ENCODE measurements at places on chromosomes 1 and 21.

- DNase-seq = peak; percentile 97
Observed at GRCh38 chr1:77545970-77546369, 136.5 kb downstream of the ZZZ3 start.

GRCh38 chr1:203290261-203291089 lies 14.8 kb upstream of the BTG2 start:
- DNase-seq = no peak

GRCh38 chr1:85321237-85321964 lies 45.0 kb upstream of the BCL10 start:
- DNase-seq = no peak

GRCh38 chr1:194078765-194079164 lies 892.4 kb upstream of the B3GALT2 start:
- no peak for DNase-seq

- DNase-seq = peak; percentile 10
Observed at GRCh38 chr1:231729544-231729943, 103.0 kb downstream of the DISC1 start.

DNA sequence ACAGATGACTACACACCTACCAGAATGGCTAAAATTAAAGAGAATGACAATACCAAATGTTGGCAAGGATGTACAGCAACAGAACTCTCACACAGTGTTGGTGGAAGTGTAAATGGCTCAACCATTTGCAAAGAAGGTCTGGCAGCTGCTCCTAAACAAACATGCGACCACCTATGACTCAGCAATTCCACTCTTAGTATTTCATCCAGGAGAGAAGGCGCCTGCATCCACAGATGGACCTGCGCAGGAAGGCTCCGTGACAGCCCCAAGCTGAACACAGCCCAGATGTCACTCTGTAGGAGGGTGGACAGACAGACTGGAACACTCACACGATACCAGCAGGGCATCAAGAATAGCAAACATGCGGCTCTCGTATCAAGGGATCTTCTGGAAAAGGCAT lies 6.7 kb downstream of the PTTG1IP start:
- DNase-seq = no peak

- DNase-seq = no peak
Observed at GRCh38 chr1:170560681-170561285, 28.8 kb downstream of the GORAB start.

GRCh38 chr1:222523852-222524251 lies 24.1 kb downstream of the HHIPL2 start:
- DNase-seq = peak; percentile 29

GRCh38 chr1:113783254-113784103 lies 24.2 kb upstream of the PHTF1 start:
- no peak for DNase-seq

GRCh38 chr1:233627823-233628222 lies 13.9 kb downstream of the KCNK1 start:
- DNase-seq = no peak

DNA sequence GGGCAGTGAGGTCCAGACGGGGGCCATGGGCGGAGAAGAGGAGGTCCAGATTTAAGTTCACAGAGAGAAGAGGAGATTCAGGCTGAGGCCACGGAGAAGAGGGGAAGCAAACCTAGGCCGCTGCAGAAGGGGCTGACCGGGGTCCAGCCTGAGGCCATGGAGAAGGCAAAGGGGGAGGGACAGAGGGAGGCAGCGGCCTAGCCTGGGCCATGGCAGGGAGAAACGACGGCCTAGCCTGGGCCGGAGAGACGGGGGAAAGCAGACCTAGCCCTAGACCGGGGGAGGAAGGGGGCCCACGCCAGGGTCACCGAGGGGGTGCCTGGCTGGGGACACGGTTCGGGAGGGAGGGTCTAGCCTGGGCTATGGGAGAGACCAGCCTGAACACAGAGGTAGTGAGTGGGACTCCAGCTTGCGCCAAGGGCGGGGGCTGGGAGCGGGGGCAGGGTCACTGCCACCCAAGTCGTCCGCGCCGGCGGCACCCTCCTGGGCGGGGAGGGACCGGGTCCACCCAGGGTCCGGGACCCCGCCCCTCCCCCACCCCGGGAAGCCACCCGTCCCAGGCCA lies 459 bp downstream of the CAPZB start:
- no peak for DNase-seq

DNA sequence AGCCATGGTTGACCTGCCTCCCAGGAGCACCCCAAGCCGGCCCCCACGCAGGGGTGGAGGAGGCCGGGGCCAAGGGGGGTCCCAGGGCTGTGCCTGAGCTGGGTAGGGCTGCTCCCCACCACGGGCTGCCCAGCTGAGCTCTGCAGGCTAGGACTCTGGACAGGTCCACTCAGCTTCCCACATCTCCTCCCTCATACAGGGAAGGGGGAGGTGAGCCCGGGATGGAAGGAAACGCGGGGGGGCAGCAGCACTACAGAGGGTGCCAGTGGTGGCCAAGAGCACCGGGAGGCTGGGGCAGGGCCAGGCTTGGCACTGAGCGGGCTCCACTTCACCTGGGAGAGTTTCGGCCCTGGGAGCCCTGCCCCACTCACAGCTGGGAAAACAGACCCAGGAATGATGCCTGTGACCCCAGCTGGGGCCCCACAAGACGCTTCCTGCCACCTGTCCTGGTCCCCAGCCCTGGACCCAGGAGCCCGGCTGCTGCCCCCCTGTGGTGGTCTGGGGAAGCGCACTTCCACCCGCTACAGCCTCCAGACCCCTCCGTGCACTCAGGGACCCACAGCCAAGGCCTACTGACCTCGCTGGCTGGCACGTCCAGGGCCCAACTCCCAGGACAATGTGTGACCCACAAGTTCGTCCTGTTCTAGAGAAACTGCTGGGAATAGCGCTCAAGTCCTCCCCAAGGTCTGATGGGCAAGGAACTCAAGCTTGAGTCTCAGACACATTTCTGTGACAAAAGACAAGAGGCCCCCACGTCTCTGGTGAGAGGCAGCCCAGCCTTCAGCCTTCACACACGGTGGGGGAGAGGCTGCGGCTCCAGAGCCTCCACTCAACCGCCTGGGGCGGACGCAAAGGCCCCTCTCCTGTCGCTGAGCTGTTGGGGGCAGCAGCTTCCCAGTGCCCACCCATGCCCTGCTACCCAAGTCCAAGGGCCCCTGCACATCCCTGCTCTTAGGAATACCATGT lies 3.0 kb downstream of the AURKAIP1 start:
- DNase-seq = no peak

GRCh38 chr1:2197707-2198165 lies 3.2 kb upstream of the FAAP20 start:
- no peak for DNase-seq

DNA sequence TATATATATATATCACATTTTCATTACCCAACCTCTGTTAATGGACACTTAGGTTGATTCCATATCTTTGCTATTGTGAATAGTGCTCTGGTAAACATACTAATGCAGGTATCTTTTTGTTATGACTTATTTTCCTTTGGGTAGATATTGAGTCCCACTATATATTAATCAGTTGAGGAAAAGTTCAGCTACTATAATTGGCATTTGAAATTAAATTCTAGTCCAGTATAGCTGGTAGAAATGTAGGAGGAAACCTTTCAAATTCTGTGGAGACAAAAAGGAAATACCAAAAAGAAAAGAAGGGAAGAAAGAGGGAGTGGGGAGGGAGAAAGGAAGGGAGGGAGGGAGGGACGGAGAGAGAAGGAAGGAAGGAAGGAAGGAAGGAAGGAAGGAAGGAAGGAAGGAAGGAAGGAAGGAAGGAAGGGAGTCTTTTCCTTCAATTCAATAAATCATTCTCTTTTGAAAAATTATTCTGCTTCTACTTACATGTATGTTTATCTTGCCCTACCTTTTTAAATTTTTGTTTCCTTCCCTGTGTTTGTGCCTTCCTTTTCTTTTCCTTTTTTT lies 311.9 kb downstream of the TPR start:
- DNase-seq = no peak

- DNase-seq = no peak
Observed at GRCh38 chr1:18881642-18882431, 20.5 kb downstream of the ALDH4A1 start.

DNA sequence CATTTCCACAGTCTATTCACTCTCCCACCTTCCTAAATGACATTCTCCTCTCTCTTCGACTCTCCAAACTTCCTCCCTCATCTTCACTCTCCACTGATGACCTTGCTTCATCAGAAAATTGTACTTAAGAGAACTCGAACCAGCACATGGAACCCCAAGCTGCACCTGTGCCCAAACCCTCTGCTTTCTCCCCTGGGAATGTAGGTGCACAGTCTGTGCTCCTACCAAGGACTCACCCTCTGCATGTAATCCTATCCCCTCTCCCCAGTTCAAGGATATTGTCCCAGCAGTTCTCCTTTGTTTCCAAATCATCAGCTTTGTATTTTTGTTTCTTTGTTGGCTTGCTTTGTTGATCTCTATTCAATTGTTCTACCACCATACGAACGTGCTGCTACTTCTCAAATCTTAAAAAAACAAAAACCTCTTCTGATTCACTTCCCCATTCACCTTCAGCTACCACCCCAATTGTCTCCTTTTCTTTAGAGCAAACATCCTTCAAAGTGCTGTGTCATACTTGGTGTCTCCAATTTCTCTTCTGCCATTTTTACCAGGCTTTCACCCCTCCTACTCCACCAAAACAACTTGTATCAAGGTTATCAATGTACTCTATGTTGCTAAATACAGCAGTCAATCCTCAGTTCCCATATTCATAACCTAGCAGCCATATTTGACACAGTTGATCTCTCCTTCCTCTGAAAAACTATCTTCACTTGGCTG lies 26.8 kb downstream of the RAB3B start:
- DNase-seq = no peak

DNA sequence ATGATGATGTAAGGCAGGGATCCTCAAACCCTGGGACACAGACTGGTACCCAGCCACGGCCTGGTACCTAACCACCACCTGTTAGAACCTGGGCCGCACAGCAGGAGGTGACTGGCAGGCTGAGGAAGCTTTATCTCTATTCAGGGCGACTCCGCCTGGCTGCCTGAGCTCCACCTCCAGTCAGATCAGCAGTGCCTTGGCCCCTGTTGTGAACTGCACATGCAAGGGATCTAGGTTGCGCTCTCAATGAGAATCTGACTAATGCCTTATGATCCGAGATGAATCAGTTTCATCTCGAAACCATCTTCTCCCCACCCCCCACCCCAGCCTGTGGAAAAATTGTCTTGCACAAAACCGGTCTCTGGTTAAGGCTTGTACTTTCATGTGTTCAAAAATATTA lies 4.2 kb downstream of the RNPC3 start:
- DNase-seq = no peak

DNA sequence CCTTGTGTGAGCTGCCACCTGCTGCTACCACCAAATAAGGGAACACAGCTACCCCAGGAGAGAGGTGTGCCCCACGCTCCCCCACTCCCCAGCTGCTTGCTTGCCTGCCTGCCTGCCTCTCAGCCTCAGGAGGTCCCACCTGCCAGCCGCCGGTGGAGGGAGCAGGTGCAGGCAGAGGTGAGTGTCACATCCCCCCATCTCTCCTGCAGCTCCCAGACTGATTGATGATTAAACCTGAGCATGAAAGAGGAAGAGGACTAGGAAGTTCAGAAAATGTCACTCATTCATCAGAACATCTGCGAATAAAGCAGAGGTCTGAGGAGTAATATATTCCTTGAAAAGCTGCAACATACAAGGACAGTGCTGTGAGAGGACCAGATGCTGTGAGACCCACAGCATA lies 58.6 kb upstream of the HIVEP3 start:
- no peak for DNase-seq

DNA sequence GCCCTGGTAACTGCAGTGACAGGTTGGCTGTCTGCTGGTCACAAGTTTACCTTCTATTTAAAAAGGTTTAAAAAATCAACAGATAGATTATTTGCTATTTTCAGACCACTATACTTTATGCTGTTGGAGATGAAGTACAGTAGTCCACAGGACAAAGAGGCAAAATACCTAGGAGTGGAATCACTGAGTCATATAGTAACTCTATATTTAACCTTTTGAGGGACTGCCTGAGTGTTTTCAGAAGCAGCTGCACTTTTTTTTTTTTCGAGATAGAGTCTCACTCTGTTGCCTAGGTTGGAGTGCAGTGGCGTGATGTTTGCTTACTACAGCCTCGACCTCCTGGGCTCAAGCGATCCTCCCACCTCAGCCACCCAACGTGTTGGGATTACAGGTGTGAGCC lies 11.7 kb downstream of the CNIH4 start:
- DNase-seq = no peak

- DNase-seq = no peak
Observed at GRCh38 chr1:39779137-39779536, 8.0 kb upstream of the OXCT2 start.

All from fibroblast of skin of left quadriceps (primary cell).